Smooth muscle cell of trachea (primary cell): ENCODE measurements at places on chromosomes 5 and 9. TPM values are rescaled to one million over a fixed set of nuclear protein-coding genes. Genes with fewer than 3 reads are reported as not detected.

Gene GAS1
- 37.4 and 58.1 TPM in 2 replicates for total RNA-seq

Gene SHROOM1
- 8.6 and 9.1 TPM in 2 replicates for total RNA-seq

Gene FAM221B
- not detected in 2 replicates for total RNA-seq

Gene TAF11L5
- not detected in 2 replicates for total RNA-seq

Gene MACROH2A1
- total RNA-seq, result 181 and 184 TPM in 2 replicates

Gene STING1
- total RNA-seq, result 58.9 and 67.6 TPM in 2 replicates

Gene DMRT3
- not detected in 2 replicates for total RNA-seq

Gene OGN
- 17.5 and 19.6 TPM in 2 replicates for total RNA-seq

Gene NDUFB6
- total RNA-seq, result 22.8 and 90.6 TPM in 2 replicates

Gene SAXO1
- total RNA-seq, result under 0.01 and 0.17 TPM in 2 replicates

Gene KCNMB1
- not detected in 2 replicates for total RNA-seq

Gene SH2D3C
- 0.29 TPM in 1 of 2 replicates, not detected in the other for total RNA-seq

Gene ARID3C
- total RNA-seq, result not detected in 2 replicates

Gene SPINK13
- total RNA-seq, result not detected in 2 replicates

Gene NINJ1
- 21.5 and 86.8 TPM in 2 replicates for total RNA-seq

Gene RC3H2
- total RNA-seq, result 31.6 and 39.0 TPM in 2 replicates

Gene CCDC107
- total RNA-seq, result 12.4 and 19.8 TPM in 2 replicates

Gene LHFPL2
- total RNA-seq, result 63.6 and 84.7 TPM in 2 replicates

Gene RHOBTB3
- 172 and 187 TPM in 2 replicates for total RNA-seq
